H9 (cell line): ENCODE measurements at places on chromosomes 1 and 21.

GRCh38 chr1:156964441-156964840, 44.0 kb downstream of the LRRC71 start:
- DNase-seq: no peak

GRCh38 chr1:202742496-202742895, 32.2 kb upstream of the SYT2 start:
- DNase-seq: no peak

DNA sequence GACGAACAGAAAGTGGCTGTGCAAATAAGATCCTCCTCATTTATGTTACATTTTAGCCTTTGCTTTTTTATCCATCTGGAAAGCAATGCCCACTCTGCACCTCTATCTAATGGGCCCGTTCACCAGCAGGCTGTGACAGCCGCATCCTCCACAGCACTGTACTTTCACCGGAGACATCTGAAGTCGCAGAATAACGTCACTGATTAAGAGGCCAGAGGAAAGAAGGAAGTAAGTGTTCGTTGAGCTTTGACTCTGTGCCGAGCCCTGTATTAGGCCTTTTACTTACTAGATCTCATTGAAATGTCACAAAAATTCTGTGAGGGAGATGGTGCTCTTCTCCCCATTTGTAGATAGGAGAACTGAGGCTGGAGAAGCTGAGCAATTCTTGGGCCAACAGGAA, 62.3 kb downstream of the KAZN start:
- no peak for DNase-seq

DNA sequence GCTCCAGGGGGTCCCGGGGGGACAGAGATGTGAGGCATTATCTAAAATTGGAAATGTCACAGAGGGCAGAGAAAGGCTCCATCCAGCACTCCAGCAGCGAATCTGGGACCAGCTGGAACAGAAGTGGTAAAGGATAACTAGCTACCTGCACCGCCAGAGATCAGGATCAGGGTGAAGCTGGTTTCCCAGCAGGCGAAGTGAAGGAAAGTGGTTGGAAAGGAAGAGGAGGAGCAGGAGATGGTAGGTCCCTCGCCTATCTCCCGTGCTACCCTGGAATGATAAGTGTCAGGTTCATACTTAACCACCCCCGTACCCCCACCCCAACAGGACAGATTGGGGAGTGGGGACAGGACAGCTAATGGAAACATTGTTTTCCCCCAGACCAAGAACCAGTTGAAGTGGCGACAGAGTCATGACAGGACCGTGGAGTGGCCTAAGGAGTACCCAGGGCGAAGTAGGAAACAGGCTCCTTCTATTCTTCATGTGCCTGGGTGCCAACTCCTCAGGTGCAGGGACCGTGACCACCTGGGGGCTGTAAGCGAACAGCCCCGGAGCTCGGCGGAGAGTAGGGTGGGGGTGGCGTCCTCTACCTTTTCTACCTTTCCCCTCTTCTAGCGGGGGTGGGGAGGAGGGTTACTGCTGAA, 717 bp downstream of the B4GALT3 start:
- DNase-seq: no peak

- DNase-seq: no peak
Measured at GRCh38 chr1:236394879-236395229, 768 bp downstream of the EDARADD start.

- DNase-seq: peak; percentile 69
Measured at GRCh38 chr21:43739621-43740435, 20.9 kb downstream of the PDXK start.

GRCh38 chr1:154913273-154913672, 23.2 kb downstream of the PMVK start:
- no peak for DNase-seq

DNA sequence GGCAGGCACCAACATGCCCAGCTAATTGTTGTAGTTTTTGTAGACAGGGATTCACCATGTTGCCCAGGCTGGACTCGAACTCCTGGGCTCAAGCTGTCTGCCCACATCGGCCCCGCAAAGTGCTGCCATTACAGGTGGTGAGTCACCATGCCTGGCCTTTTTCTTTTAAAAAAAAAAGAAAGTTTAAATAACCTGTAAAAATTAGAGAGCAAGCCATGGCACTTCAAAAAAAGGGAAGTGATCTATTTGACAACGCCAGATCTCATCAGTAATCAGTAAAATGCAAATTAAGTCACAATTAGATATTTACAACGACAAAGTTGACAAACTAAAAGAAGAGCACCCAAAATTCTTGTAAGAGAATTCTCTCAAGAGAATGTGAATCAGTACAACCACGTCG, 2.9 kb upstream of the RBBP5 start:
- DNase-seq: no peak

- no peak for DNase-seq
Measured at GRCh38 chr1:85396194-85396593, 68.8 kb downstream of the DDAH1 start.

- DNase-seq: no peak
Measured at GRCh38 chr1:96521994-96522760, 199.4 kb upstream of the PTBP2 start.

DNA sequence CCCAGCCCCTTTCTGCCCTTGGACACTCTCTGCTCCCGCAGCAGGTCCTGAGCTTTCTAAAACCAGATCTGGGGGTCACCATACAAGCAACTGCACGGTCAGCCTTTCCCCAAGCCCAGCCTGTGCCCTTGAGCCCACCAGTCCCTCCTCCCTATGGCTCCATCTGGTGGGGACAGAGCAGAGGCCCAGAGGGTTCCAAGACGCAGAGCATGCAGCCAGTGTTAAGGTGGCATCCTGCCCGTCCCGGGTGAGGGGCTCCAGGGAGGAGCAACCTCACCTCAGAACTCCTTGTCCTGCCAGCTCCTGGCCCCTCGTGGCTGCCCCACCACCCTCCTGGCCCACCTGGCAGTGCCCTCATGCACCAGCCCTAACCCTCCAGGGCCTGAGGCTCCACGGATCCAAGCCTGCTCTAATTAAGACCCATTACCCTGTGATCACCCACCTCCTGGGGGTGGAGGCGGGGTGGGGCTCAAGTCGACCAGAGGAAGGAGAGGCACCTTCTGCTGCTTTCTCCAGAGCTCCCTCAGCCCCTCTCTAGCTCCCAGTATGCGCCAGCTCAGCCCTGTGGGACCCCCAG, 8.5 kb downstream of the CHD5 start:
- DNase-seq: peak; percentile 74

GRCh38 chr1:2314273-2314802, 77.0 kb downstream of the MORN1 start:
- DNase-seq: peak; percentile 80

- no peak for DNase-seq
Measured at GRCh38 chr1:46041974-46042373, 90.5 kb downstream of the PIK3R3 start.

GRCh38 chr1:85943526-85943925, 213.0 kb downstream of the COL24A1 start:
- DNase-seq: no peak

DNA sequence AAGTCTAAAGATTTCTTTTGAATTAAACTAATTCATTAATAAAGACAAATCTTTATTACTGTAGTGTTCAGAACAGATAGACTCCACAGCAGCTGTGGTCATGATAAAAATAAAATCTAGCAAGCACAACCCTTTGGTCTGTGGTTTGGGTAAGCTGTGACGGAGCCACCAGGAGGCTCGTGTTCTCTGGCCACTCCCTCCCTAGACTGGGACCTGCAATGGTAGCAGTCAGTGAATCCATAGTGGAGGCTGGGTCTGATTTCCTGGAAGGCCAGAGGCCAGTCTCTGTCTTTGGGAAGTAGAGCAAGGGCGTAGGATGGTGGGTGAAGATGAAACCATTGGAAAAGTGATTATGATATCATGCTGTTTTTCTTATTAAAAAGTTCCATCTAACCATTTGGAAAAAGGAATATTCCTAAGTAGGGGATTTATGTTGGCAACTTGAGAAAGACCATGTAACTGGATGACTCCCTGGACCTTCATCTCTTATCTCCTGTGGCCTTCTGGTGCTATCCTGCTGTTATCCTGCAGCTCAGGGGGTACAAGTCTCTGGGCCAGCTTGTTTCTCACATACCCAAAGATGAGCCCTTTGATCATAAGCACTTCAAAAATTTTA, 39.0 kb downstream of the TENT5C start:
- no peak for DNase-seq

- DNase-seq: peak; percentile 56
Measured at GRCh38 chr1:228646717-228647522, 88.4 kb upstream of the RHOU start.

DNA sequence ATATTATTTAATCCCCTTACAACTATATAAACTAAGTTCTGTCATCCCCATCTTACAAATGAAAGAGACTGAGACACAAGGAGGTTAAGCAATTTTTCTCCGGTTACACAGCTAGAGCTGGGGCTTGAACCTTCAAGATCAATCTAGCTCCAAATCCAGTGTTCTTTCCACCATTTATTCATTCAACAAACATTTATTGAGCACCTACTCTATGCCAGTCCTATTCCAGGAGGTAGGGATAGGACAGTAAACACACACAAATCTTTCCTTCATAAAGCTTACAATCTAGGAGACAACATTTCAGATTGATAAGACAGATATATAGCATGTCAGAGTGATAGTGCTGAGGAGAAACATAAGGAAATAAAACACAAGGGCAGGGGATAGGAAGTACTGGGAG, 2.9 kb upstream of the TMEM125 start:
- DNase-seq: no peak

GRCh38 chr1:48470481-48470855, 1.5 kb downstream of the SPATA6 start:
- DNase-seq: peak; percentile 50

- no peak for DNase-seq
Measured at GRCh38 chr21:39852021-39852721, 15.1 kb upstream of the PCP4 start.

GRCh38 chr21:35428937-35429336, 379.8 kb upstream of the RUNX1 start:
- DNase-seq: no peak

GRCh38 chr1:150365941-150366340, 2.0 kb downstream of the RPRD2 start:
- DNase-seq: no peak

DNA sequence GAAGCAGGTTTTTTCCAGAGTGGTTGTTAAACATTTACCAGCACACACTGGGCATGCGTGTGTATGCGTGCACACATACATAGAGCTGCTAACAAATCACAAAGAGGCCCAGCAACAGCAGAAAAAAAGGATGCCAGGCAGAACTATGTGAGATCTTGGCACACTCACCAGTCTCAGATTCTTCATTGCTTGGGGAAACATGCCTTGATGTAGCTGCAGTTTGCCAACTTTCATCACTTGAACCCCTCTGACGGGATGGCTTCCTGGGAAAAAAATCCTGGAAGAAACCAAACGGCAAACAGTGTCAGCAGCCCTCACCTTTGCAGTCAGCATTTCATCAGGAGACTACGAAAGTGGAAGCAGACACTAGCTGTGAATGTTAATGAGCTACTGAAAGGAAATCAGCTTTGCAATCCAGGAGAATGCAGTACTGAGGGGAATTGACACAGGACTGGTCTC, 609.1 kb downstream of the KIF26B start:
- no peak for DNase-seq

- peak; percentile 92 for DNase-seq
Measured at GRCh38 chr1:9455487-9456234, 83.6 kb upstream of the SLC25A33 start.

DNA sequence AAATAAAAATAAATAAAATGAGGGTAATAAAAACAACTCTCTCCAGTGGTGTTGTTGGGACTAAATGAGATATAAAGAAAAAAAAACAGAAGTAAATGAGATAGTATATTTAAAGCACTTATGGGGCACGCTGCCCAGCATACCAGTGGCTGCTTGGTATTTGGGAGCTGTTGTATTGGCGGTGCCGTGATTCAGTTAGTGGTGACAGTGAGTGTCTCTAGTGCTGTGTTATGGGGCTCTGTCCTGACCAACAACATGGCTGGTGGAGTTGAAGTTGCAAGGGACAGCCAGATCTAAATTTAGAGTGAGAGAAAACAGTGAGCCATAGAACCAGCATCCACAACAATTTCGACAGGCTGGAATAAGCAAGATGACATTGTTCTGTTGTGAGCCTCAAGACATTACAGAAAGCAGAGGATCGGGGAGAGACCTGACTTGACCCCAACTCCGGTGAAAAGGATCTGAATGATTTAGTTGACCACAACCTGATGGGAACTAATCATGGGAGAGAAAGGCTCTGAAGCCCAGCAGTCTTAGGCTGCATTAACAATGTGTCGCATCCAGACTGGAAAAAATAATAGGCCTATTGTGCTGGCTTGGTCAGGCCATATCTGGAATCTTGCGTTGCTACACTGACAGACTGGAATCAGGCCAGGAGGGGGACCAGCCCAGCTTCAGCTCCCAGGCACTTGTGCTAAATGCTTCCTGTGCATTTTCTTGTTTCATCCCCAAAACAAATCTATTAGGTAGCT, 2.4 kb upstream of the MFSD2A start:
- DNase-seq: no peak

GRCh38 chr21:32549440-32549839, 35.9 kb downstream of the TCP10L start:
- no peak for DNase-seq

DNA sequence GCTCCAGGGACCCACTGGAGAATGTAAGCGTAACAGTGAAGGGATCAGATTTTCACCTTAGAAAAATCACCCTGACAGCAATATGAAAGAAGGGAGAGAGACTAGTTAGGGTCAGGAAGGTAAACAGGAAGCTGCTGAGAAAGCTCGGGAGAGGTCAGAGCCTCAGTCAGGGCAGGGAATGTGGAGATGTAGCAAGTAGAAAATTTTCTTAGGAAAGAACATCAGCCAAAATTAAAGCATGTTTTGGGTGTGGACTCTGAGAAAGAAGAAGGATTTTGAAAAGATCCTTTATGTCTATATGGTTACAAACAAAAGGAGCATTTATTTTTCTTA, 16.7 kb upstream of the ERICH3 start:
- DNase-seq: no peak

DNA sequence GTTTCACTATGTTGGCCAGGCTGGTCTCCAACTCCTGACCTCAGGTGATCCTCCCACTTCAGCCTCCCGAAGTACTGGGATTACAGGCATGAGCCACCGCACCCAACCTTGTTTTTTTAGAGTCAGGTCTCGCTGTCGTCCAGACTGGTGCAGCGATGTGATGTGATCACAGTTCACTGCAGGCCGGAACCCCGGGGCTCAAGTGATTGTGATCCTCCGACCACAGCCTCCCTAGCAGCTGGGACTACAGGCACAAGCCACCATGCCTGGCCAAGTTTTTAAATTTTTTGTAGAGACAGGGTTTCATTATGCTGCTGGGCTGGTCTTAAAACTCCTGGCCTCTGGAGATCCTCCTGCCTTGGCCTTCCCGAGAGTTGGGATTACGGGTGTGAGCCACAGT, 46.1 kb upstream of the LIN9 start:
- no peak for DNase-seq

GRCh38 chr1:44568128-44568900, 106.0 kb downstream of the TMEM53 start:
- DNase-seq: no peak

DNA sequence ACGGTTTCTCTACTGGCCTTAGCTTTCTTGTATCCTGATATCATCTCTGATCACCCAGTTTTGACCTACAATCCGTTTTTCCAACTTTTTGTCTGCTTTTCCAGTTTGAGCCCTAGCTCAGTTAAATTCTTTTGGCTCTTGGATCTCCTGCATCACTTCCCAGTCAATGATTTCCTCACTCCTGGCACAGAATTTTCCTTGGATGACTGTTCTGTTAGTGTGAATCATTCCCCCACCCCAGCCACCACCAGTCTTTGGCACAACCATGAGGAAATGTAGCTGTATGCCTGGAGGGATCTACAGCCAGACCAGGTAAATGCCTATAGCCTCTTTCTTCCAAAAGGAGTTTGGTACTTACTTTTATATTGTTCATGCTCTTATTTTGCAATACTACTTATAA, 187.2 kb upstream of the PTGFR start:
- no peak for DNase-seq
